Activated T-helper 1 cell treated with anti-CD3 and anti-CD28 coated beads, Interleukin-2, amount 50 U/mL, for 16 hours (primary cell): ENCODE measurements at places on chromosomes 7 and 10.

GRCh38 chr7:66517212-66517909 is 111.3 kb upstream of the KCTD7 start:
- DNase-seq: no peak

GRCh38 chr10:47264797-47265281 is 35.2 kb upstream of the GDF10 start:
- DNase-seq: peak; percentile 27

DNA sequence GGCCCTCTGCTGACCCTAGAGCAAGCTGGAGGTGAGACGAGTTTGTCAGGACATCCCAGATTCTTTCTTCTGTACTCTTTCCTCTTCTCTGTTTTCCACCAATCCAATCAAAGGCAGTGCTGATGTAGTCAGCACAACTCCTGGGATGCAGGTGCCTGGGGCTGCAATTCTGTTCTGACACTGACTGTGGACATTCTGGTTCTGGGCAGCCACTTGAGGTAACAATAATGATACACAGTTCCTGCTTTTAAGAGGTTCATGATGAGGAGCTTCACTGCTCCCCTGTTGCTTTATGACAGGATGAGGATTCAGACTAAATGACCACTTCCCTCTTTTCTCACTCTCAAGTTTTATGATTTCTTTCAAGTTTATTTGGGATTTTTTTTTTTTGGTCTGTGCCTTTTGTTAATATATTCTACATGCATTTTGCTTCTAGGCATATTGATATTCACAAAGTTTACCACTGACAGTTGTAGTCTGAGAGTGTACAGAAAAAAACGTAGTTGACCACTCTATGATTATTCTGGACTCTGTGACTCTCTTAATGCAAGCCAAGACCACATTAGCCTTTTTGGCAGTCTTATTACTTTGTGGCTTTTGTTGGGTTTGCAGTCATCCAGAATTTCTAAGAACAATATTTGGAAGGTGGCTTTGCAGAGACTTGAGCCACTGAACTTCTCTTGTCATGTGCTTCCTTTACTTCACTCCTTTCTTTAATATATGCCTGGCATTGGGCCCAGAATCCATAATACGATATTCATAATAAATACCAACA is 247.6 kb downstream of the AUTS2 start:
- DNase-seq: no peak

DNA sequence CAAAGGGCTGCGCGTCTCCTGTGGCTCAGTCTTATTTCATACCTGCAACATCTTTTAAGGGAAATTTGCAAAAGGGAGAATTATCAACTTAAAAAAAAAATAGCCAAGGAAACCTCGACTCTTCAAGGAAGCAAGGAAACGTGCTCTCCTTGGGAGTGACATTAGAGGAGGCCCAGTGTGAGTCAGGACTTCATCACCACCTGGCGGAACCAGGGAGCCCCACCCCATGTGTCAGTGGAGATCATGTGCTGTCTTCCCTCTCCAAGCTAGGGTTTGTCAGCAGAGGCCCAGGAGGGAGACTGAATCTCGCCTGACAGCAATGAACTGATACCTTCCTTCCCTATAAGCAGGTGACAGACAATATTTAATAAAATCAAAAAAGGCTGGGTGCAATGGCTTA is 28.9 kb downstream of the POR start:
- DNase-seq: no peak

DNA sequence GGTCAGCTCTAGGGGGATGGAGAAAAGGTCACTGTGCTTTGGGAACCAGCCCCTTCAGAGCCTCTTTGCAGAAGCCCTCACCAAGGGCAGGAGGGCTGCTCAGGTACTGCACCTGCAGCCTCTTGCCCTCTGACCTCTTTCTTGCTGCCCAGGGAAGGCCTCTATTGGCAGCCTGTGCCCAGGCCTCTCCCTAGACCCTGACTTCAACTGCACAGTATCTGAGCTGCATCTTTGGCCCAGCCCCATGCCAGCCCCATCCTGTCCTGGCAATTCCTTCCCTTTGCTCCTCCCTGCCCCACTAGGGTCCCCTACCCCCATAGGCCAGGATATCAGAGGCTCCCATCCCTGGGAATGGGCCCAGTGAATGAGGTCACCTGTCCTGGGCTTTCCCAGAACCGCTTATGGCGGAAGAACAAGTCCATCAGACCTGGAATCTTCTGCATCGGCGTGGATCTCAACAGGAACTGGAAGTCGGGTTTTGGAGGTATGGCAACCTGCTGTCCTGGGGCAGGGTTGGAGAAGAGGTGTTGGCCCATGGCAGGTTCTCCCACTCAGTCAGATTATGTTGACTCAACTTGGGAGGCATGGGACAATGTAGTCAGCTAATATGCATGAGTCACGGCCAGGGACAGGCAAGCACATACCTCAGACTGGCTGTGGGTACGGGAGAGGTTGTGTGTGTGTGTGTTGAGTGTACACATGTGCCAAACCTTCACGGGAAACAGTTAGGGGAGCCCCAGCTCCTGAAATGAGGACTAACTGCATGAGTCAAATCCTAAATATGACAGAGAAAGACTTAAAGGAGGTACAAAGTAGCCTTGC is 17.1 kb upstream of the CPA1 start:
- no peak for DNase-seq
